ENCODE measurements at places on chromosomes 1 and 21.

- no peak for DNase-seq
Measured at GRCh38 chr1:195717651-195718050, 890.6 kb downstream of the KCNT2 start.

DNA sequence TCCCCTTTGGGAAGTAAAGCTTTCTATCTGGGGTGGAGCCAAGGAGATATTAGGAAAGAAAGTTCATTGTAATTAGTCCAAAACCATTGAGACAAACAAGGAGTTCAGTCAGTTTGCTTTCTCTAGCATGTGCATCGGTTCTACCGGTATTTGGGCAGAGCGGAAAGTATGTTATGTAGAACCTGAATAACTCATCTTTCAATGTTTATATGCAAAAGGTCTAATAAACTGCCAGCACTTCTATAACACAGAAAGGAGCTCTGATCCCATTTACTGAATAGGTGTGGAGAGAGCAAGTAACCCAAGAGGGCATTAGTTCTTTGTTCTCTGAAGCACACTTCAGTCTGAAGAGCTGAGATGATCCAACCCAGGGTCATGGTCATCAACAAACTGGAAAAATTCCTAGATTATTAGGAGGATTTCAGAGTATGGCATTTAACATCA is 3.5 kb downstream of the TGFB2 start:
- no peak for DNase-seq

GRCh38 chr1:59070610-59071009 is 226.3 kb upstream of the FGGY start:
- DNase-seq: no peak

DNA sequence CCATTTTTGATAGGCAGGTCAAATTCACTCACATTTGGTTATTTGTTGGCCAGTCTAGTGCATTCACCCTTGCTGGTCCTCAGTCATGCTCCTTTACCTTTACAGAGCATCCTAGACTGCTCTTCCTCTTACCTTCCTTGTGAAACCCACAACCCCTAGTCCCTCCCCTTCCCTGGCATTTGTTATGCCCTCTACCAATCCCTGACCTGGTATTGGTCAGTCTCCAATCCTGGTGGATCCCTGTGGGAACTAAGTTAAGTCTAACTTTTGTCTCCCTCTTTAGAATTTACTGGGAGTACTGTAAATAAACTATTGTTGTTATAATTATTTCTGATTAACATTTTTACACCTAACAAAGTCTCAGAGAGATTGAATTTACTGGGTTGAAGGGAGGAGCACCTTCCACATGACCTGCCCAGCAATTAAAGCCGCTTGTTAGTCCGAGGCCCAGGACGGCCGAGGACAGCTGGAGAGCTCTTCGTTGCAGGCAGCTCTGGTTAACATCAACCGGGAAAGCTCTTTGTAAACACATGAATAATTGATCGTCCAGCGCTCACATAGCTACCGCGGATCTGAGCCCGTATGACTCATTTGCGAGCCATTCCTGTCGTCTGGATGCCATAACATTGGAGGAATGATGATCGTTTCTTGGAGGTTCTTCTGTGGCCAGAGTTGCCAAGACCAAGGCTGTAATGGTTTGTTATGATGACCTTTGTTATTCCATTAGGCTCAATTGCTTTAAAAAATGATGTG is 31.9 kb downstream of the MTARC1 start:
- DNase-seq: no peak

GRCh38 chr1:175512637-175513412 is 230.6 kb downstream of the TNR start:
- DNase-seq: no peak

GRCh38 chr1:220892997-220893700 is 13.9 kb downstream of the HLX start:
- DNase-seq: no peak

- no peak for DNase-seq
Measured at GRCh38 chr1:112506306-112506705, 2.5 kb upstream of the WNT2B start.

DNA sequence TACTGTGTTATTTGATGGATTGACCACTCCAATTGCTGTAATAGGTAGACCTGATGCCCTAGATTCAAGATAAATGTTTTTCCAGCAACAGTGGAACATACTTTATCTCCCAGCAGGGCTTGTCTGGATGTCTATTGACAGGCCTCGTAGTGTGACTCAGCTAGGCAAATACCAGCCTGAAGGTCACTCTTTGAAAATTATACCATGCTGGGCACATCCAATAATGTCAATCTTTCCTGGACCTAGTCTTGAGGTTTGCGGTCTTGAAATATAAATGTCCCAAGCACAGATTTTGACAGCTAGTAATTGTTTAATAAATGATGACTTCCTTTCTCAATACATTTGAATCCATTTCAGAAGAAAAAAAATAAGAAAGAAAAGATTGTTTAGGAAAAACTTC is 1138.0 kb upstream of the TMPRSS15 start:
- no peak for DNase-seq

DNA sequence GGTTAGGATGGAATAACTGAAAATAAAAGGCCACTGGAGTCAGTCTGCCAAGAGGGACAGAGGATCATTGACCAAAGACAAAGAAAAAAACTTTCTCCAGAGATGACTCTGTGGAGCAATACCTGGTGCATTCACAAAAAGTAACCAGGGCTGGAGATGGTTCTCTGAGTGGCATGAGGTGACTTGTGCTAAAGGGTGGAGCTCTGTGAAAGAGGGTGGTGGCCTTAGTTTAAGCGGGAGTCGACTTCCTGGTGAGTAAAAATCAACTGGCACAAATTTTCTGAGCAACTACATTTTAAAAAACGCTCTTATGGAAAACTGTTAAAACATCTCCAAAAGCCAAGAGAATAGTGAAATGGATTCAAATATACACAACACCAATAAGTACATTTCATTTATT is 10.0 kb downstream of the NHLH2 start:
- no peak for DNase-seq

GRCh38 chr1:47837056-47837830 is 159.9 kb downstream of the TRABD2B start:
- DNase-seq: no peak

DNA sequence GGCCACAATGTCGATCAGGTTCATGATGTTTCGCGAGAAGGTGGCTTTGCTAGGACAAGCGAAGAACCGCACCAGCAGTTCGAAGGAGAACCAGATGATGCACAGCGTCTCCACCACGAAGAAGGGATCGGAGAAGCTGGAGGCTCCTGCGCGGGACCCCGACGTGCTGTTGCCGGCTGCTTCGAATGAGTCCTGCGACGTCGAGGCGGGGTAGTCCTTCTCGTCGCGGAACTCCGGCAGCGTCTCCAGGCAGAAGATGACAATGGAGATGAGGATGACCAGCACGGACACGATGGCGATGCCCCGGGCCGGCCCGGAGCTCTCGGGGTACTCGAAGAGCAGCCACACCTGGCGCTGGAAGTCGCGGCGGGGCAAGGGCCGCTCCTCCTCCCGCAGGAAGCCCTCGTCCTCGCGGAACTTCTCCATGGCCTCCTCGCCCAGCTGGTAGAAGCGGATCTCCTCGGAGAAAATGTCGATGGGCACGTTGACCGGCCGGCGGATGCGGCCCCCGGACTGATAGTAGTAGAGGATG is 869 bp downstream of the KCNA3 start:
- DNase-seq: no peak

DNA sequence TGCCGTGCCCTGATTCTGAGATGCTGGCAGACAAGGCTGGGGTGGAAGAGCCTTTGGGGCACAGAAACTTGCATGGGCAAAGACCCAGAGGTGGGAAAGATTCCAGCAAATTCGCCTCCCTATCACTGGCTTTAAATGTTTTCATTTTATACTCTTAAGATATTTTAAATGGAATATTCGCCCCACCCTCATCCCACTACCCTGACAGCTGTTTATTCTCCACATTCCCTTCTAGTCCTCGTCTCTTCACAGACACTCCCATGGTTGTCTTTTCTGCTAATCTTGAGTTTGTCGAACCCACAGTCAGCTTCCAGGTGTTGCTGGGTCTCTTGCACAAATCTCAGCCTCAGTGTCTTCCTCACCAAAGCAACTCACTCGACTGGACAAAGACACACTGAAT is 245.0 kb downstream of the KAZN start:
- DNase-seq: no peak

DNA sequence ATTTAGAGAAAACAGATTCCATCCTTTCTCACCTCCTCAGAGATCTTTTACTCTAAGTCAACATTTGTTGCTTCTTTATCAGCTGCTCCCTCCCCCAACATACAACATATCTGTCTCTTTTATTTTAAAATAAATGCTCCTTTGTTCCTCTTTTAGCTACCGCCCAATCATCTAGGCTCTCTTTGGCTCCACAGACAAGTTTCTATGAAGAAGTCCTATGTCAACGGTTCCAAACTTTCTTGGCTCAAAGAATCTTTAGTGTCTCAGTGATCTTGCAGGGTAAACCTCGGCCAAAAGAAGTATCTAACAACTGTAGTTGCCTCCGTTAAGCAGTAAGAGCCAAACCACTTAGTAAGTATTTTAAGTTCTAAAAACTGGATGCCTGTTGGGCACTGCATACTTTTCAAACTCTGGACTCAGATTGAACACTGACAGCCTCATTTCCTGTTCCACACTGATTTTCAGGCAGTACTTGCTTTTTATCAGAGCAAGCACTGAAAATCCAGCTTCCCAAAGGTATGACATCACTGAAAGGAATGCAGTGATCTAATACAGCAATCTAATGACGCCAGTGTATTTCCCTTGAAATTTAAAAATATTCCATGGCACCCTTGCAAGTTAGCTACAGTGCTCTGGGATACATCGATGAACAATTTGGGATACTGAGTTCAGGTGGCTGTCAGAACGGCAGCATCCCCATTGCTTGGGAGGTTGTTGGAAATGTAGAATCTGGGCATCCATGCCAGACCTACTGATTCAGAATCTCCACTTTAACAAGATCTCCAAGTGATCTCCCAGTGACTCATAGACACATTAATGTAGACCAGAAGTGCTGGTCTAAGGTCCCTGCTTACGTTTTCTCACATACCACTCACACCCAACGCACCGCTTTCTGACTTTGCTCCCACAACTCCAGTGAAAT is 26.8 kb downstream of the EGLN1 start:
- no peak for DNase-seq

- DNase-seq: no peak
Measured at GRCh38 chr1:7407544-7407895, 363.6 kb upstream of the VAMP3 start.

DNA sequence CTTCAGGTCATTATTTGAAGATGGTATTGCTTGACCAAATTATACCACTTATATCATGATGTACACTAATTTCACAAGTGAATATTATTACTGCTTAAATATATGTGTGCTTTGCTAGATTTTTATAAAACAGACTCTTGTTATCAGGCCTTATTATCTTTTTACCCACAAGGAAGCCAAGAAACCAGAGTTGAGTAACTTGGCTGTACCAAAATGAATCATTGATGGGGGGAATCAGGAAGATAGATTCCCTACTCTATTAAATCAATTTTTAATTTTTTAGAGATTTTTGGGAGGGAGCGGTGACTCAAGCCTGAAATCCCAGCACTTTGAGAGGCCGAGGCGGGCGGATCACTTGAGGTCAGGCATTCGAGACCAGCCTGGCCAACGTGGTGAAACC is 16.0 kb upstream of the SCCPDH start:
- DNase-seq: no peak

DNA sequence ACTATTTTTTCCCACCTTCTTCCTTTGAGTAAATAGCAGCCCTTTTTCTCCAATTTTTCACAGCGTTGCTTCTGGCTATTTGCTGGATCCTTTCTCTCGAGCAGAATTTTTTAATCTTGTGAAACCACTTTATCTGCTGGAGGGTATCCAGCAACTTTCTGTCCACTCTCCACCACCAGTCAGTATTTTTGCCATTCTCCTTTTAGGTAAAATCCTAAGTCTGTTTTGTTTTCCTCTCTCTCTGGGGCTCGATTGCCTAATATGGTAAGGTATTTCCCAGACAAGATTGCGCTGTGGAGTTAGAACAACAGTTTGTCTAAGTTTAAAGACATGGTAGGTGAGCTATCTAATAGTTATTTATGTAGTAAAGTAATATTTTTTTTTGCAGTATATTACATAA is 156.9 kb downstream of the PPP1R12B start:
- no peak for DNase-seq

GRCh38 chr1:11908095-11908675 is 18.0 kb downstream of the KIAA2013 start:
- peak; percentile 30 for DNase-seq

- DNase-seq: no peak
Measured at GRCh38 chr1:213376862-213377372, 325.9 kb downstream of the RPS6KC1 start.

DNA sequence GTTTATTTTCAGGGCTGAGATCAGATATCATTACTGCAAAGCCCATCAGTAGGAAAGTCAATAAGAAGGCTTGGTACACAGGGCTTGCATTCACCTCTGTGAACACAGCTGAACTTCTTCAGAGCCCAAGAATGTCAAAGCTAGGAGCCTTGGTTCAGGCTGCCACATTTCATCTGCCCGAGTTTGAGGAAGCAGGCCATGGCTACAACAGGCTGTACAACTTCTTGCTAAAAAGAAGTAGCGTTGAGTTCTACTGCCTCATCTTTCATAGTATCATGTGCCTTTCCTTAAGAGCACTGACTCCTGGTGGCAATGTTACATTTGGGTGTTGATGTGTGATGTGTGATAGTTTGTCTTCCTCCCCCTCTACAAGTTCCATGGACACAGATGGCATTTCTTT is 10.1 kb downstream of the C1orf162 start:
- DNase-seq: no peak

DNA sequence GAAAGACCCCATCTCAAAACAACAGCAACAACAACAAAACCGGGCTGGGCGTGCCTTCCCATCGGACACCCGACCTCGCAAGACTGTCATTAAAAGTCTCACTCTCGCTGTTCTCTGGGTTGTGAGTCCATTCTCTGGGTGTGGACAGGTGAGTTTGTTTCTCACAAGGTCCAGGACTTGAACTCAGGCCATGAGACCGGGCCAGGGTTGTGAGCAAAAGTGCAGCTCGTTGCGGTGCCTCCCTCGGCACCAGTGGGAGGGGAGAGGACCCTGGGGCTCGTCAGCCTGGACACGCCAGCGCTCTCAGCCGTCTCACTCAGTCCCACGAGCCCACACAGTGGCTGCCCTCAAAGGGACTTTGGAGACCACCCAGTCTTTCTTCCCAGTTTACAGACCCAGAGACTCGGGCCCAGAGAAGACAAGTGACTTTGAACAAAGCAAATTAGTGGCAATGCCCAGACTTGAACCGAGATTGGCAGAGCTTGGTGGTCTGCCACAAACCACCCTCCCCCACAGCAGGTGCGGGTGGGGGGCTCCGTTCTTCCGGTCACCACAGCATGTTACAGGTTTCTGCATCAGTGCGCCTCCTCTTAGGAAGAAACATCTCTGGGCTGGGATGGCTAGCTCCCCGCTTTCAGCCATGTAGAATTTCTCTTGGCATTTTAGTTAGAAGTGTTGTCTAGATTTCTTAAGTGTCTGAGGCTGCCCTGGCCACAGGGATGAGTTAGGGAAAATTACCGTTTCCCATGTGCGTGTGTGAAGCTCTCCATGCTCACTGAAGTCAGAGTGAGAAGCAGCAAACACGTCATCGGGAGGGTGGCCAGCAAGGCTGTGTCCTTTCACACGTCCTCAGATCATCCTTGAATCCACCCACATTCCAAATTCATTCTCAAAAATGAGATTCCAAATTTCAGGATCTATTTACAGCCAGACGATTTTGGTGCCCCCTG is 28.3 kb downstream of the LRRC3 start:
- no peak for DNase-seq

- DNase-seq: no peak
Measured at GRCh38 chr1:1304331-1305299, 3.1 kb downstream of the ACAP3 start.

- DNase-seq: peak; percentile 63
Measured at GRCh38 chr1:172638885-172639831, 19.7 kb upstream of the FASLG start.
